ENCODE measurements at places on chromosomes 16 and 17.

DNA sequence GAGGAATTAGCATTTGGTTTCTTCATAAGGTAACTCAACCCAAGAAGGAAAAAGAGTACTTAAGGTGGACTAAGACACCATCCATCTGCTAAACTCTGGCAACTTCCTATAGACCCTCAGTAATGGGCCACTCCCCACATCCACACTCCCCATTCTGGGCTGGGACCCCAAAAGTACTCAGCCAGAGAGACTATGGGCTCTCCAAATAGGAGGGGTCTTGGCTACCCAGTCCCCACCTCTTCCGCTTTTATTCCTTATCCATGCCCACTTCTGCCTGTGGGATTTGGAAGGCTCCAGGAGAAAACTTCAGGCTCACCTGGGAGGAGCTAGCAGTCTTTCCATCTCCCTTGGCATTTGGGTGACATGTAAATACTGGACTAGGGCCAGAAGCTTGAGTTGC lies 164.5 kb upstream of the CCL2 start:
- H3K27me3 ChIP-seq = peaks cover 51% of the 10 kb centered on the region
- H3K4me3 ChIP-seq = no peak overlapping the region
- H3K4me1 ChIP-seq = no peaks in the 10 kb centered on the region
- no peaks in the 10 kb centered on the region for H3K36me3 ChIP-seq

DNA sequence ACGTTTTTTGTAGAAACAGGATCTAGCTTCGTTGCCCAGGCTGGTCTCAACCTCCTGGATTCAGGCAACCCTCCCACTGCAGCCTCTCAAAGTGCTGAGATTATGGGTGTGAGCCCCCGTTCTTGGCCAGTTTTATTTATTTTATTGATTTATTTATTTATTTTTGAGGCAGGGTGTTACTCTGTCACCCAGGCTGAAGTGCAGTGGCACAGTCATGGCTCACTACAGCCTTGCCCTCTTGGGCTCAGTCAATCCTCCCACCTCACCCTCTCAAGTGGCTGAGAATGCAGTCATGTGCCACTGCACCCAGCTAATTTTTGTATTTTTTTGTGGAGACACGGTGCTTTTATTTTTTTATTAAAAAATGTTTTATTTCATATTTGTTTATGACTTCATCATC lies 79.9 kb upstream of the ATF7IP2 start:
- H3K4me1 ChIP-seq = no peaks in the 10 kb centered on the region
- H3K4me3 ChIP-seq = no peak overlapping the region
- peaks cover 3% of the 10 kb centered on the region for H3K36me3 ChIP-seq
- no peak overlapping the region for H3K27ac ChIP-seq
- no peaks in the 10 kb centered on the region for H3K27me3 ChIP-seq

DNA sequence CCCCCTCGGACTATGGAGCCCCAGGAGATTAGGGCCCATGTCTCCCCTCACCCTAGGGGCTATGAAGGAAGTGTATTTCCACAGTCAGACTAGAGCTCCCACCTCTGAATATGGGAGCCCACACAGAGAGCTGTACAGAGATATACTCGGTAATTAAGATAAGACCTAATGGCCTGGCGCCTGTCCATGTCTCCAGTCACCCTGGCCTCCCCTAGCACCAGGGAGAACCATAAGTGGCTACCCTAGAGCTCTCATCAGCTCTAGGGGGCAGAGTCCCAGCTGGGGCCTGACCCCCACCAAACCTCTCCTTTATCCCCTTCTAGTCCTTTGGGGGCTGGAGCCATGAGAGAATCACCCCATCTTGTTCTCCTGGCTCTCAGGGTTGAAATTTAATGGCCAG lies 2.4 kb downstream of the TMEM101 start:
- DNase-seq = no peak
- H3K27me3 ChIP-seq = no peaks in the 10 kb centered on the region
- H3K4me3 ChIP-seq = no peak overlapping the region
- peaks cover 14% of the 10 kb centered on the region for H3K36me3 ChIP-seq

GRCh38 chr16:1327619-1327947 lies 5.9 kb upstream of the BAIAP3 start:
- H3K27me3 ChIP-seq = peaks cover 5% of the 10 kb centered on the region
- peaks cover 11% of the 10 kb centered on the region for H3K4me1 ChIP-seq
- no peak overlapping the region for H3K27ac ChIP-seq
- H3K36me3 ChIP-seq = peaks cover 45% of the 10 kb centered on the region

GRCh38 chr17:32187271-32187670 lies 45.0 kb downstream of the RHOT1 start:
- no peaks in the 10 kb centered on the region for H3K27me3 ChIP-seq
- H3K27ac ChIP-seq = no peak overlapping the region
- no peaks in the 10 kb centered on the region for H3K4me1 ChIP-seq

GRCh38 chr16:80265624-80266306 lies 275.0 kb upstream of the DYNLRB2 start:
- H3K36me3 ChIP-seq = no peaks in the 10 kb centered on the region
- H3K27ac ChIP-seq = no peak overlapping the region
- H3K4me3 ChIP-seq = no peak overlapping the region
- H3K4me1 ChIP-seq = peaks cover 3% of the 10 kb centered on the region

DNA sequence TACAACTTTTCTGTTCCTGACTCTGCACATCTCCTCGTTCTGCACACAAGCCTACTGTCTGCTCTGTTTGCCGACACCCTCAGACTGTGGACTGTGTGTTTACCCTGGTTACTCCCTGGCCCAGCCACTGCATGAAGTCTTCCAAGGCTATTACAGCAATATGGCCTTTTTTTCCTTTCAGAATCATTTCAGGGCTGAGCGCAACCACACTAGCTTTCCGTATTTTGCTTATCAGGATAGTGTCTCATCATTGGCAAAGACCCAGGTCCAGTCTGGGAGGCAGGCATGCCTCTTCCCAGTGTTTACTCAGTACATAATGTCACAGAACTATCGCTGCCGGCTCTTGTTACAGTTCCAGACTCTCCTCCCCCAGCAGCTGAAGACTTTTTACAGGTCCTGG lies 10.1 kb downstream of the DNAH9 start:
- no peaks in the 10 kb centered on the region for H3K27me3 ChIP-seq
- H3K4me1 ChIP-seq = no peaks in the 10 kb centered on the region
- H3K36me3 ChIP-seq = no peaks in the 10 kb centered on the region
- no peak overlapping the region for H3K4me3 ChIP-seq
- H3K27ac ChIP-seq = no peak overlapping the region

All from effector memory CD8-positive, alpha-beta T cell (primary cell).